ENCODE measurements at places on chromosomes 4 and X. TPM values are rescaled to one million over a fixed set of nuclear protein-coding genes. Genes with fewer than 3 reads are reported as not detected.

The CENPI gene
- total RNA-seq: 2.6 TPM

The WDR19 gene
- 28.4 TPM for total RNA-seq

The CLCN3 gene
- total RNA-seq: 23.0 TPM

The GAB1 gene
- total RNA-seq: 12.0 TPM

The ARR3 gene
- total RNA-seq: not detected

The CHRNA9 gene
- total RNA-seq: 0.16 TPM

The GASK1B gene
- not detected for total RNA-seq

The OTC gene
- total RNA-seq: not detected

The AFF2 gene
- 3.4 TPM for total RNA-seq

The ARHGEF9 gene
- total RNA-seq: 25.1 TPM

The ZNF81 gene
- total RNA-seq: 15.3 TPM

The MAGEA9B gene
- not detected for total RNA-seq

The KIAA1210 gene
- total RNA-seq: not detected

The RBMXL3 gene
- total RNA-seq: not detected

The SHROOM4 gene
- total RNA-seq: not detected

The L1CAM gene
- 7.3 TPM for total RNA-seq

The PCSK1N gene
- not detected for total RNA-seq

The SAGE1 gene
- not detected for total RNA-seq

The ATP1B4 gene
- total RNA-seq: not detected

The FGFBP2 gene
- 0.20 TPM for total RNA-seq

The PPEF2 gene
- 0.35 TPM for total RNA-seq

The STK26 gene
- 20.7 TPM for total RNA-seq

The NELFA gene
- 44.7 TPM for total RNA-seq

The UGT2B17 gene
- 2.5 TPM for total RNA-seq

The LEF1 gene
- total RNA-seq: 1.6 TPM

The TMSB15A gene
- not detected for total RNA-seq

The CENPVL3 gene
- total RNA-seq: not detected

The HTR2C gene
- total RNA-seq: not detected

The BEX2 gene
- 13.1 TPM for total RNA-seq

The MID2 gene
- 2.1 TPM for total RNA-seq

The STBD1 gene
- 0.09 TPM for total RNA-seq

The HS3ST1 gene
- 0.59 TPM for total RNA-seq

The SYAP1 gene
- 16.8 TPM for total RNA-seq

The FMR1NB gene
- not detected for total RNA-seq

The ZMAT1 gene
- 19.8 TPM for total RNA-seq

The DCAF4L1 gene
- 0.22 TPM for total RNA-seq

The EREG gene
- total RNA-seq: not detected

All from activated B cell treated with CpG ODN at 0.5 μM for 24 hours (primary cell).